ENCODE measurements at places on chromosomes 1 and 21. TPM values are rescaled to one million over a fixed set of nuclear protein-coding genes. Genes with fewer than 3 reads are reported as not detected.

Gene SERINC2
- total RNA-seq = 0.13 TPM

Gene LDLRAD1
- total RNA-seq = not detected

Gene GJA4
- total RNA-seq = not detected

Gene PLEKHA6
- 0.26 TPM for total RNA-seq

Gene ST6GALNAC3
- not detected for total RNA-seq

Gene KCNC4
- total RNA-seq = 8.3 TPM

Gene GPATCH3
- 14.9 TPM for total RNA-seq

Gene PSMB4
- total RNA-seq = 292 TPM

Gene CHI3L1
- total RNA-seq = not detected

Gene PPM1J
- total RNA-seq = not detected

All from activated CD8-positive, alpha-beta T cell treated with anti-CD3 and anti-CD28 coated beads, Interleukin-2, amount 10 ng/mL, durations not matched to agents 7 days and 5 days (primary cell).